HT1080 (cell line): ENCODE measurements at places on chromosomes 11 and 22.

GRCh38 chr22:30127749-30128166, 47.5 kb downstream of the HORMAD2 start:
- no peak for DNase-seq

DNA sequence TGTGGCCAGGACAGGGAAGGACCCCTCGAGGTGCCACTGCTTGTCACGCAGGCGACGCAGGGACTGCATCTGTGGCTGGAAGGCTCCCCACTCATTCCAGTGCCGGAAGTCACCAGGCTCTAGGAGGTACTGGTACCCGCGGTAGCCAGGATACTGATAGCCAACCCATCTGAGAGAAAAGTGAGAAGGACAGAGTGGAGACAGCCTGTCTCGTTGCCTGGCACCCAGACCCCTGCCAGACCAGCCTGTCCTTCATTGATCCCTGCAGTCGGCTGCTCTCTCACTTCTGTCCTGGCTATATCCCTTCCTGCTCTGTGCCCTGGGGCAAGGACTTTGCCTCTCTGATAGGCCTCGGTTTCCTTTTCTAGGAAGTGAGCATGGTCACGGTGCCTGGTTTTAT, 9.6 kb upstream of the TPST2 start:
- DNase-seq: no peak

DNA sequence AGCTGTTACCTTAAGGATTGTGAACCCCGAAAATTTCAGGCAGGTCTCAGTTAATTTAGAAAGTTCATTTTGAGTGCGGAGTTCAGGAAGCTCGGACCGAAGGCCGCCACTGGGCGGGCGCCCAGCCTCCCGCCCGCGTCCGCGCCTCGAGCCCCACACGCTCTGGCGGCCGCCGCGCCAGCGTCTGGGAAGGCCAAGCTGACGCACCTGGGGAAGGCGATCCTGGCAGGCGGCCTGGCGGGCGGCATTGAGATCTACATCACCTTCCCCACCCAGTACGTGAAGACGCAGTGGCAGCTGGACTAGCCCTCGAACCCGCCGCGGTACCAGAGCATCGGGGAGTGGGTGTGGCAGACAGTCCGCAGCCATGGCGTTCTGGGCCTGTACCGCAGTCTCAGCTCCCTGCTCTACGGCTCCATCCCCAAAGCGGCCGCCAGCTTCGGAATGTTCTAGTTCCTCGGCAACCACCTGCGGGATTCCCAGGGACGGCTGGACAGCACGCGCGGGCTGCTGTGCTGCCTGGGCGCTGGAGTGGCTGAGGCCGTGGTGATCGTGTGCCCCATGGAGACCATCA, 79.5 kb downstream of the CCDC83 start:
- no peak for DNase-seq

- DNase-seq: peak; percentile 49
These were observed 25.7 kb downstream of the DRD4 start for GRCh38 chr11:662689-663274.

DNA sequence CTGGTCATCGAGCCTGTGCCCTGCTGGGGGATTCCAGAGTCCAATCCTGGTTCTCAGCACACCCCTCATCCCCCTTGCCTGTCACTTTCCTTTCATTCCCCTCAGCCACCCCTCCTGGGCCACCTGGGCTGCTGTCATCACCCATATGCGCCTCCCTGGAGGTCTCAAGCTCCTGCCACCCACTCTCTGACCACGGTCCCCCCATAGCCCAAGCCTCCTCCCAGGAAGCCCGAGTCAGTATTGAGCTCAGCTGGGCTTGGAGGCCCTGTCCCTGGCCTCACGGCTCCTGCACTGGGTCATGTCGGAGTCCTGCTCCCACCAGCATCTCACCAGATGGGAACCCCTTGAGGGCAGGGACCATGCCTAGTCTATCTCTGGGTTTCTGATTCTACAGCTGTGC, 44.6 kb downstream of the NFAM1 start:
- DNase-seq: no peak
